ENCODE measurements at places on chromosomes 4 and X.

GRCh38 chrX:12239356-12240082 is 101.2 kb downstream of the FRMPD4 start:
- no peak for DNase-seq

DNA sequence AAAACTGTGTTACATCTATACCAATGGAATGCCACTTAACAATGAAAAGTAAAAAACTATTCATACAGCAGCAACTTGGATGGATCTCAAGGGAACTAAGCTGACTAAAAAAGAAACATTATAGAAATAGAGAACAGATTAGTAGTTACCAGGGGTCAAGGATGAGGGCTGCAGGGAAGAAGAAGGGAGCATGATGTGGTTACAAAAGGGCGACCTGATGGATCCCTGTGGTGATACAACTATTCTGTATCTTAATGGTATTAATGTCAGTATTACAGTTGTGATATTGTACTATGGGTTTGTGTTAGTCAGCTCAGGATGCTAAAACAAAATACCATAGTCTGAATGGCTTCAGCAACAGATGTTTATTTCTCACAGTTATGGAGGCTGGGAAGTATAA is 190.7 kb downstream of the ZNF674 start:
- DNase-seq = no peak

GRCh38 chr4:155692361-155692760 is 25.7 kb downstream of the GUCY1A1 start:
- DNase-seq = no peak

GRCh38 chr4:95798727-95799126 is 41.2 kb upstream of the PDHA2 start:
- no peak for DNase-seq

GRCh38 chr4:161604516-161605300 is 559.1 kb downstream of the FSTL5 start:
- DNase-seq = no peak

DNA sequence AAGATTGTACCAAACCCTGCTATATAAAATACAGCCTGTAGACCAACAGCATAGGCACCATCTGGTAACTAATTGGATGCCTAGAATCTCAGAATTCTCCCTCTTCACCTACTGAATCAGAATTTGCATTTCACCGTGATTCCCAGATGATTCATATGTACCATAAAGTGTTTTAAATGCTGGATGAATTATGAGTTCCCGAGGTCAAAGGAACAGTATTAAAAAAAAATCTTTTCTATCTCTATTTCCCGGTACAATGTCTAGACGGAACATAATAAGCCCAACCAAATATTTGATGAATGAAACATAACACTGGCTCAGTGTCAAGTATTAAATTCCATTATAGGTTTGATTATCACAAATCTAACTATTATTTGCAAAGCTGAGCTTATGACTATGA is 280.0 kb downstream of the ANKRD50 start:
- no peak for DNase-seq

DNA sequence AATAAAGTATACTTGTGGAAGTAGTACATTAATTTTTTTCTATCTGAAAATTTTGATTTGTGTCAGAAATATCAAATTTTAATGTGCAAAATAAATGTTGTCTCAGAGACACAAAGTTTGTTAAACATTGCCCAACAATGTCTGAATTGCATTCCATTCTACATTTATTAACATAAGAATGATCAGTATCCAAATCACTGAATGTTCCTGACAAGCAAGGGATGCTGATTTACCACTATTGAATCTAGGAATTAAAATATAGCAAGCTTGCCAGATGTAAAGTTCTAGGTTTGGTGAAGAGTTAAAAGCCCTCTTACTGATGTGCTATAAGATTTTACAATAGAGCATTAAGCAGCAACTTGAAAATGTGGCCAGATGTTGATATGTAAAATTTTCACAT is 489.2 kb upstream of the CTSO start:
- DNase-seq = no peak

DNA sequence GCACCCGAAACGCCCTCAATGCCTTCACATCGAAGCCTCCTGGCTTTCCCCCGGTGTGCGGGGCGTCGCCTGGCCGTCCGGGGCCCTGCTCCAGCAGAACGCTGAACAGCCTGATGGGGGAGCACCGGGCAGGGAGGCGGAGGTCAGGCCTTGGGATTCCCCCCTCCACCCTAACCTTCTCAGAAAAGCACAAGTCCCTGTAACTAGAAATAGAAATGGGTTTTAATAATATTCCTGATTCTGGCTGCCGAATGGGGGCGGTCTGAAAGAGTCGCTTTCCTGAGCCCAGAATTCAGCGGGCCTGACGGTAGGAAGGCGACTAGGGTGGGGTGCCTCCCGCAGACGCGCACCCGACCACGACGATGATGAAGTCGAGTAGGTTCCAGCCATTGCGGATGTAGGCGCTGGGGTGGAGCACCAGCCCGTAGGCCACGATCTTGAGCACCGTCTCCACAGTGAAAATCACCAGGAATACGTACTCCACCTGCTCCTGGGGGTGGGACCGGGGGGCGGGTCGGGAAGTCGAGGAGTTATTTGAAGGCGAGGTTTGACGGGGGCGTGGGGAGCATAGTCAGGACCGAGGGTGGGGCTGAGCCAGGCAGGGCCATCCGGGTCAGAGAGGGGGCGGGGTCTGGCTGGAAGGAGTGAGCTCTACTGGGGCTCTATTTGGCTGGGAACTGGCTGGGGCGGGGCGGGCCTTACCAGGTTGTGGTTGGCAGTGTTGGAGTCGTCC is 2.5 kb downstream of the CACNA1F start:
- DNase-seq = no peak

DNA sequence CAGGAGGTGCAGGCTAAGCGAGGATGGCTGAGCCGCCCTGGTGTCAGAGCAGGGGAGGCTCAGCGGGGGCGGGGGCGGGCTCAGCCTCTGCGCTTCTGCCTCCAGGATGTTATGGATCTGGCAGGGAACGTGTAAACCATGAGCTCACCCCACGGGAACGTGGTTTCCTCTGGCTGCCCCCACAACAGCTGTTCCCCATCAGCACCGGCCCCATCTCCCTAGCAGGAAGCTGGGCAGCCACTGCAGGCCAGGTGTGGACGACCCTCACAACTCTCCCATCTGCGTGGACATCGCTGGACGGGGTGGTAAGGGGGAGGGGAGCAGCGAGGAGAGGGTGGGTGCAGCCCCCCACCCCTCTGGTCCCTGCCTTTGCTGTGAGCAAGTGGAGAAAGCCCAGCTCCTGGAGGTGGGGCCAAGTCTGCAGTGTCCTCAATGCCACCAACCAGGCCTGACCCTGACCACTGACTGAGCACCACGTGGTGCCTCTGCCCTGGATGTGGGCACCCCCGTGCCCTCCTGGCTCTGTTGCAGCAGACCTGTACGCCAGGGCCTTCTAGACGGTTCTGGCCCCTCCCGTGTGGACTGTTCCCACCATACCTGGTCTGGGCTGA is 28.1 kb upstream of the SPON2 start:
- DNase-seq = no peak

DNA sequence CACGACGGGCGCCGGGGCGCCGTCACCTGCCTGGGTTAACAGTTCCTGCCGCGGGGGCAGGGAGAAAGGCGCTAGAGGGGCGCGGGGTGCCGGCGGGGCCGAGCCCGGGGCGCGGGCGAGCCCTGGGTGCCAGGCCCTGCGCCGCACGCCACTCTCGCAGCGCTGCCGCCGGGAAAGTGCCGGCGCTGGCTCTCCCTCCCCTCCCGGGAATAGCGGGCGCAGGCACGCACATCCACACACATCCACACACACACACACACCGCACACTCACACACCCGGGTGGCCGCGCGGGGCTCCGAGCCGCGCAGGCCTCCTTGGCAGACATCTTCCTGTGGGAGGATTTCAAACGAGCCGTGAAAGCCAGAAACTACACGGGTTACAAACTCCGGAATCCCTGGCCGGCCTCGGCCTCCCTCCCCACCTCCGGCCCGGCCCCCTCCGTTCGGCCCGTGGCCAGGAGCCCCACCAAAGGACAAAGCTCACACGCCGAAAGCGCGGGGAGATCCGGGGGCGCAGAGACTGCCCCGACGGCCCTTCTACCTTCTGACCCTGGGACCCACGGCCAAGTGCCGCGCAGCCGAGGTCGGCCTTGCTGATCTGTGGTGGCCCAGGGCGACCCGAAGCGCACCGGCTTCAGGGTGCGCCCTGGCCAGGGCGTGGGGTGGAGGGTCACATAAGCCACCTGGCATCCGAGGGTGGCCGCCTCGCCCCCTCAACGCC is 92.3 kb downstream of the BCOR start:
- no peak for DNase-seq

- DNase-seq = no peak
These were observed 677.7 kb upstream of the HTR2C start for GRCh38 chrX:113906168-113906567.

GRCh38 chrX:124534536-124534935 is 188.2 kb downstream of the SH2D1A start:
- no peak for DNase-seq

GRCh38 chr4:187209921-187210613 is 486.4 kb upstream of the FAT1 start:
- no peak for DNase-seq

- no peak for DNase-seq
These were observed 164.4 kb upstream of the POF1B start for GRCh38 chrX:85543866-85544265.

DNA sequence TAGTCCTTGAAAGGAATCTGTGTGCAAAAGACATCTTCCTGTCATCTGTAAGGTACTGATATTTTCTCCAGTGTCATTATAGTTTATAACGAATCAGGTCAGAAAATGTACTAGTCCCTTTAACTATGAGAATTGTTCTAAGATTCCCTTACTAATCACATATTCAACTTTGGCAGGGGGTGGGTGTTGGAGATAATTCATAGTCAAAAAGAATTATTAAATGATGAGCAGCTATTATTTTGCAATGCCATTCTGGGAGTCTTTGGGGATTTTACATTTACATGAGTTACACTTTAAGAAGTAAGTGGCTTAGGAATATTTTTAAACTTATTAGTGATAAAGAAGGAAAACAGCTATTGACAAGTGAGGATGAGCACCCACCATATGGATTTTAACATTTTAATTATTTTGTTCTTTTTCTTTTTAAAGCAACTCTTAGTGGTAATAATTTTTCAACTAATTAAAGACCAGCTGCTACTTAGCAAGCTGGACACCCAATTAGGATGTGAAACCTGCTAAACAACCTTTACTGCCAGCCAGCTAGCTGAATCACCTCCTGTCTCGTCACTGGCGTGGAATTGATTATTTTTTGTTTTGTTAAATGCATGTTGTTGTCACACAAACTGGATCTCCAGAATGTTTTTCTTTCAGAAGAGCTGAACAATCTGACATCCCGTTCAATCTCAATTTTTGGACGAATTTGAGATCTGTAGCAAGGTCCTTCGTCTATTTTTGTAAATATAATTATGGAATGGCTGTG is 219.2 kb downstream of the ARAP2 start:
- no peak for DNase-seq

DNA sequence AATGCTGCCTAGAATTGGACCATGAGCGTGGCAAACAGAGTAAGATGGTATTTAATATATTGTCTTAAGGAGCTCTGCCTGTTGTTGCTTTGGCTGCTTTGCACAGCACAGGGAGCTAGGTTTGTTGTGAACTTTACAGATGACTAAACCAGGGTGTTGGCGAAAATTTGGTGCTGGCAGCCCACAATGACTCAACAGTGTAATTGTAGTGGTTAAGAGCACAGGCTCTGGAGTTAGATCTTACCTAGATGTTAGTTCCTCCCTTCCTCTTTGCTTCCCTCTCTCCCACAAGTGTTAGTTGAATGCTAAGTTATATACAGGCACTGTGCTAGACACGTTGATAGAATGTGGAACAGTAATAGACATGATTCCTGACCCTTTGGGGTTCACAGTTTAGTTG is 128.9 kb upstream of the TRPC5 start:
- DNase-seq = no peak

DNA sequence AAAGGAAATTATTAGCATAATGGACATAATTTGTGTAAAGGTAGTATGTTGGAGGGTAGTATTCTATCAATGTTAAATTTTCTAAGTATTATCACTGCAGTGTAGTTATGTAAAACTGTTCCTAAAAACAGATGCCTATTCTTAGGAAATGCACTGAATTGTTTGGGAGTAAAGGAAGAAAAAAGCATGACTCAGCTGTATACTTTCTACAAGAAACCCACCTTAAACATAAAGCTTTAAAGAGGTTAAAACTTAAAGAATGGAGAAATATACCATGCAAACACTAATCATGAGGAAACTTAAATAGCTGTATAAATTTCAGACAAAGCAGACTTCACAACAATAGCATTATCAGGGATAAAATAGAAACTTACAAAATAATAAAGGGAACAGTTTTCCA is 292.9 kb downstream of the ANTXR2 start:
- DNase-seq = no peak

- DNase-seq = no peak
These were observed 99.5 kb downstream of the FBXW7 start for GRCh38 chr4:152436384-152436783.

DNA sequence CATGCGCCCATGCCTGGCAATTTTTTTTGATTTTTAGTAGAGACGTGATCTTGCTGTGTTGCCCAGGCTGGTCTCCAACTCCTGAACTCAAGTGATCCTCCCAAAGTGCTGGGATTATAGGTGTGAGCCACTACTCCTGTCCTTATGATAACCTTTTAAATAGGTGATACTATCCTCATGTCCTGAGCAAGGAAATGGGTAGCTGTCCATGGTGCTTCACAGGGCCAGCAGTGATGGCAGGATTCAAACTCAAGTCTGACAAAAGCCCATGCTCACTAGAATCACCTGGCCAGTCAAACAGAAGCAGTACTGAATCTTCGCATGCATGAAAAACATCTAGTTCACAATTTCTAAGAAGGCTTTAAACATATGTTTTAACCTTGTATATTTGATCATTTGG is 235.1 kb downstream of the NR3C2 start:
- no peak for DNase-seq

DNA sequence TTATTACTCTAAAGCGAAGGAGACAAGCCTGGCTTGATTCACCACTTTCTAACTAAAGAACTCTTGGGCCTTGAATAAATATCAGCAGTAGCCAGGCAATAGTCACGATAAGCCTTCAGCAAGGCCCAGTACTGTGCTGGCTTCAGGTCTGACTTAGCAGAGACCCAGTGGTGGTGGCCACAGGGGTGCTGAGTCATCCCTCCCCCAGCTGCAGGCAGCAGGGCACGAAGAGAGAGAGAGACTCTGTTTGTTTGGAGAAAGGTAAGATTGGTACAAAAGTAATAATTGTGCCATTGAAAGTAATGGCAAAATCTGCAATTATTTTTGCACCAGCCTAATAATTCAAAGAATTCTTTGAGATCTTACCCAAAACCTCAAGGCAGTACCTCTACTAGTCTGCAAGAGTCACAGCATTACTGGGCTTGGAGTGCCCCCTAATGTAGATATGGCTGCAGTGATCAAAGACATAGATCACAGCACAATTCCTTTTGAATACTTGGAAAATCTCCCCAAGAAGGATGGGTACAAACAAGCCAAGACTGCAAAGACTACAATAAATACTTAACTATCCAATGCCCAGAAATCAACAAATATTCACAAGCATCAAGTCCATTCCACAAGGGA is 159.5 kb upstream of the USP38 start:
- peak; percentile 8 for DNase-seq

DNA sequence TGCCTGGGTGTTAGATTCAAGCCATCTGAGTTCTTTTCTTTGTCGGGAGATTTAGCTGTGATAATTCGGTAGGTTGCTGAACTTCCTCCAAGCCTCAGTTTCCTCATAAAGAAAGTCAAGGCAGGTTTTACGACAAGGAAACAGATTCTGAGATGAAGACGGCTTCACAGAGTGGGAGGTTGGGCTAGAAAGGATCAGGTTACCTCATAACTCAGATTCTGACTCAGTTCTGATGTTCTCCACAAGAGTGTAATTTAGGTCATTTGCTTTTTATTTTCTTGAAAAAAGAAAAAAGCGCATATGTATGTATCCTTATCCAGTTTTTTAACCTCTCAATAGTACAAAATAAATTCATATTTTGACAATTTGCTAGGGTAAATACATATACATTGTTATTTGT is 47.2 kb upstream of the ELOVL6 start:
- no peak for DNase-seq

Measured in GM12864 (cell line).